ENCODE measurements at places on chromosomes 11 and 22. TPM values are rescaled to one million over a fixed set of nuclear protein-coding genes. Genes with fewer than 3 reads are reported as not detected.

The BEST1 gene
- not detected for total RNA-seq

DNA sequence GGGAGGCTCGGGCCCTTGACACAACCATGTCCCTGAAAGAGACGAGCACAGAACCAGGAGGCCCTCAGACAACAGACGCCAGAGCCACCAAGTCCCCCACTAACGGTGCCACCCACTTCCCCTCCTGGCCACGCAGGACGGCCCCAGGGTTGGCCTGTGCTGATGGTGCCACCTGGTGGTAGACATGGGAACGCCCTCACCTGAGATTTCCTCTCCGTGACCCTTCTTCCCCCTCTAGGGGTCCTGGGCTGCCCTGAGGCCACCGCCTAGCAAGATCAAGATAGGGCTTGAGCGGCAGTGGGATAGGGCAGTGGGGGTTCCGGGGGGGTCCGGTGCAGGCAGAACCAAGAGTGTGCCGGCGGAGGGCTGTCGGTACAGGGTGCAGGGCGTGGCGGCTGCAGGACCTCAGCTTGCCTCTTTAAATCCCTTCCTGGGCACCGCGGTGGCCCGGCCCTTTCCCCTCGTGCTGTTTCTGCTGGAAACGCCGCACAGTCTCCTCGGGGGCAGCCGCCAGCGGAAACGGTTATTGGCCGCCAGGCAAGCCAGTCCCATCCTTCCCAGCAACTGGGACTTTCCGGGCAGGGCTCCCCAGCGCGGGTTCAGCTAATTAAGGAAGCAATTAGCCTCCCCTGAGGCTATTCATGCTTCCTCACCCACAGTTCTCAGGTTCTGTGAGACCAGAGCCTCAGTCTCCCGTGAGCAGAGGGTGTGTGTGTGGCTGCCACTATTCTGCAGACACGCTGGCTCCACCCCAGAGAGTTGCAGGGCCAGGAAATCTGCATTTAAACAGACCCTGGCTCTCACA is 5.5 kb upstream of the NFAM1 start:
- H3K4me3 ChIP-seq = peak overlapping the region; percentile 83
- no peaks in the 10 kb centered on the region for H3K36me3 ChIP-seq
- peak overlapping the region; percentile 73 for H3K27ac ChIP-seq
- H3K27me3 ChIP-seq = peaks cover 8% of the 10 kb centered on the region

- no peak overlapping the region for H3K27ac ChIP-seq
- no peaks in the 10 kb centered on the region for H3K27me3 ChIP-seq
- H3K4me1 ChIP-seq = no peaks in the 10 kb centered on the region
- no peak for DNase-seq
These were observed 164.5 kb downstream of the SOX6 start for GRCh38 chr11:16191868-16192240.

- peaks cover 50% of the 10 kb centered on the region for H3K4me1 ChIP-seq
- peak overlapping the region; percentile 3 for H3K4me3 ChIP-seq
- H3K27ac ChIP-seq = peak overlapping the region; percentile 61
- no peaks in the 10 kb centered on the region for H3K27me3 ChIP-seq
- DNase-seq = no peak
- peaks cover 36% of the 10 kb centered on the region for H3K36me3 ChIP-seq
These were observed 8.8 kb upstream of the PDE3B start for GRCh38 chr11:14634813-14635212.

DNA sequence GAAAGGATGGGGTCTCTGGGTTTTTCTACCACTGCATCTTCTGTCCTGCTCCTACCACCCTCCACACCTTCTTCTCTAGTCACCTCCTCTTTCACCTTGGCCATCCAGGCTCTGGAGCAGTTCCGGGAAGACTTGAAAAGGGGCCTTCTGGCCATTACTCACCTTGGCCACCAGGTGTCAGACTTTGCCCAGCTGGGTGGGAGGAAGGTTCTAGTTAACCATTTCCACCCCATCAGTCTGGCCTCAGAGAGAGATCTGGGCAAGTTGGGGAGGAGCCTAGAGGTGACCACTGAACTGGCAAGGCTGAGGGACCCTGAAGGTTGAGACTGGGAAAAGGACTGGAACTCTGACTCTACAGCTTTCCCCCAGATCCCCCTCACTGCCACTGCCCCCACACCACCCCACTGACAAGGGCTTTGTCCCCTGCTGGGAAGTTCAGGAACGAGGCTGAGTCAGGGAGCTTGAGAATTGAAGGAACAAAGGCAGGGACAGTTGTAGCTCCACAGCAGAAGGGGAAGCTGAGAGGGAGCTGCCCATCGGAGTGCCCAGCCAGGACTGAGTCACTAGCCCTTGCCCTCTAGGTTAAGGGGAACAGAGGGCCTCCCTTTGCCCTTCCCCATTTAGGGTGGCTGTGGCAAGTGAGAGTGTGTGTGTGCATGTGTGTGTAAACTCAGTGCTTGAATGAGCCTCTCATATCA is 3.7 kb upstream of the POLD4 start:
- H3K27ac ChIP-seq = peak overlapping the region; percentile 75
- H3K27me3 ChIP-seq = peaks cover 11% of the 10 kb centered on the region
- peak overlapping the region; percentile 23 for H3K4me3 ChIP-seq
- H3K4me1 ChIP-seq = peaks cover 25% of the 10 kb centered on the region

Data from activated T-helper 1 cell treated with anti-CD3 and anti-CD28 coated beads, Interleukin-12 subunit alpha, Interleukin-12 subunit beta, Interleukin-2, Interleukin-4 antibody, amounts not matched to agents 30 ng/mL and 10 ng/mL and 1 ng/mL, durations not matched to agents 14 hours and 24 hours and 36 hours (primary cell).